ENCODE measurements at places on chromosomes 16 and 17.

DNA sequence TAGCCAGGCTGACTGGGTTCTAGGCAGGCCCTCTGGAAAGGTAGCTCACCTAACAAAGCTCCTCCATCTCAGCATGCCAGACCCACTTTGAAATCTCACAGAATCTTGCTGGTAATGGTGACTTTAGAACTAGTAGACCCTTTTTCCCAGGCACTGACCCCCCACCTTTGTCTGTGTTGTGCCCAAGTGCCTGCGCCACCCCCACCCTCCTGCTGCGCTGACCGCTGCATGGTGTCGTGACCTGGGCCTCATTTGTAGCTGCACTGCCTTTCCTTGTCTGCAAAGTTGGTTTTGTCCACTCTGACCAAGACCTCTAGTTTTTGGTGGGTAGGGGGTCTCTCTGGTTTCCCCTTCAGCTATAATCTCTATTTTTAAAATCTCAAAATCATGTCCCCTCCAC is 6.8 kb downstream of the ATXN1L start:
- DNase-seq = no peak

DNA sequence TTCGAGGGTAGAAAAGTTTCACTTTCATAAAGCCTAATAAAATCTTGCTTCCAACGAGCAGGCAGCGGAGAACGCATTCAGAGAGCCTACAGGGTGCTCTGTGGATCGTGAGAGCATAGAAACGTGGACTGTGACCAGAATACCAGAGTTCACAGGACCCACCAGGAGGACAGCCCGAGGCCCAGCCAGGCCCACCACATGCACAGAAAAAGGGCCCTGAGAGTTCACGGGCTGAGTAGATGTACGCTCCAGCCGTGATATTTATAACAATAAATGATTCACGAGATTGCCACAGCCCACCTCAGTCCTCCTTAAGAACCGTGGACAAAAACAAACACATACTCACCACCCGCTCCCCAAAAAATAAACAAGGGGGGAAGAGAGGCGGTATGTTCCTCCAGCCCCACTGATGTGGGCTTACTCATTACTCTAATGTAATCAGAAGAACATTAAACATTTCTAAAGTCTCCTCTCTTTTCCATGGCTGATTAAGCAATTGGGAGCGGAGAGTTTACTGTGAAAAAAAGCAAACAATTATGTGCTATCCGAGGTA is 207.2 kb downstream of the C16orf78 start:
- no peak for DNase-seq

DNA sequence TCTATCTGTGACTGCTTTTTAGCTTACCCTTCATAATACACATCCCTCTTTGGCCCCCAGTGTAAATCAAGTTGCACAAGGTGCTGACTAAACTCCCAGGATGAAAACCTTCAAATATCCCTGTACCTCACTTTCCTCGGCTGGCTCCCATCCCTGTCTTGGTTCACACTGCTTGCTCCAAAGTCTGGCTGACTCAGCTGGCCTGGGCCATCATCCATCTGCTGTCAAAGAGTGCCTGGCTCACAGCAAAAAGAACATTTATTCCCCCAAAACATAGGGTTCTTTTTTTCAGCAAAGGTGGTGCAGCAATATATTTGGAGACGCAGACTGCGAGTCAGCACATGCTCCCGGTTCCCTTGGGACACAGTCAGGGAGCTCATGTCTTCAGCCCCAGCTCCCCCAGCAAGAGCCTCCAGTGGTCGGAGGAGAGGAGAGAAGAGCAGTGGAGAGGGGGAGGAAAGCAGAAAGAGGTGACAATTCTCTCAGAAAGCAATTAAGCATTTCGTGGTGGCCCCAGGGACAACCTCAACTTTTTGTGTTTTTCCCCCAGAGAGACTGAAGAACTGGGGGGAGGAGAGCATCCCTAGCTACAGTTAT is 26.1 kb downstream of the GPR142 start:
- no peak for DNase-seq

DNA sequence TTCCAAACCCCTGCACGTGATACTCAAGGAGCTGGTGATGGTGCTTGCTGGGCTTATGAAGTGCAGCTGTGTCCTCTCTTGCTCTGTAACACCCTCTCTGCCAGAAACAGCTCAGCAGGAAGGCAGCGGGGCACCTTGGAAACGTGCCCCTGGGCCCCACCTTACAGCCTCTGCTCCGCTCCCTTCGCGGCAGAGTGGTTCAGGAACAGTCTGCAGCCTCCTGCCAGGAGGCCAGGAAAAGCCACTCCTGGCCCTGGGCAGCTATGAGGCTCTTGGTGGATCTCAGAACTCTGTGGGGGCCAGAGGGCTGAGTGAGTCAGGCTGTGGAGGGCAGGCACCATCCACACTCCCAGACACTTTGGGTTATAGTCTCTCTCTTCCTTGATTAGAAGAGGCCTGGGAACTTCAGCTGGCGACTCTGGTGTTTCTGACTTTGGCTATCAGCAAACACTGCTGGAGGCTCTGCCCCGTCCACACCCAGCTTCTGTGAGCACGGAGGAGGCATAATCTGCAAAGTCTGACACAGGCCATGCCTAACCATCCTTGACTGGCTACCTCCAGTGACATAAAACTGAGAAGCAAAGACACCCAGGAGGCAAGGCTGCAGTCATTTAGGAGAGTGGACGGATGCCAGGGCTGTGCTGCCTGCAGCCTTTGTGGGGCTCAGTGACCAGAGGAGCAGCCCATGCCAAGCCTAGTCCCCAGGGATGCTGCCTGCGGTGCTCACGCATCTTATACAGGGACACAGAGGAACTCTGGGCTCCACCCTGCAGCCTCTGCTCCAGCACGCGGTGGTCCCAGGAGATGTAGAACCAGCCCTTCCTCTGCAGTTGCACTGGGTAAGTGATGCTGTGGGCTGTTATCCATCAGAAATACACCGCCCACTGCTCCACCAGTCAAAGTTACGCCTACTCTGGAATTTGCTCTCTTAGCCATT is 65.3 kb downstream of the METRNL start:
- DNase-seq = no peak

GRCh38 chr16:50338371-50339231 is 30.2 kb downstream of the BRD7 start:
- peak; percentile 16 for DNase-seq

DNA sequence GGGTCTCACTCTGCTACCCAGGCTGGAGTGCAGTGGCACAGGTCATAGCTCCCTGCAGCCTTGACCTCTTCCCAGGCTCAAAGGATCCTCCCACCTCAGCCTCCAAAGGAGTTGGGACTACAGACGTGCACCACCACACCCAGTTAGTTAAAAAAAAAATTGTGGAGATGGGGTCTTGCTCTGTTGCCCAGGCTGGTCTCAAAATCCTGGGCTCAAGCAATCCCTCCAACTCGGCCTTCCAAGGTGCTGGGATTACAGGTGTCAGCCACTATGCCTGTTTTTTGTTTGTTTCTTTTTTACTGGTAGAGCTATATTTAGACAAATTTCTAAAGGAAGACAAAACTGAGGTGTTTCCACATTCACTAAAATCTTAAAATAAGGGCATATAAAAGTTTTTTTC is 1.7 kb downstream of the CMTR2 start:
- DNase-seq = no peak

GRCh38 chr16:61681124-61681523 is 355.1 kb downstream of the CDH8 start:
- no peak for DNase-seq

DNA sequence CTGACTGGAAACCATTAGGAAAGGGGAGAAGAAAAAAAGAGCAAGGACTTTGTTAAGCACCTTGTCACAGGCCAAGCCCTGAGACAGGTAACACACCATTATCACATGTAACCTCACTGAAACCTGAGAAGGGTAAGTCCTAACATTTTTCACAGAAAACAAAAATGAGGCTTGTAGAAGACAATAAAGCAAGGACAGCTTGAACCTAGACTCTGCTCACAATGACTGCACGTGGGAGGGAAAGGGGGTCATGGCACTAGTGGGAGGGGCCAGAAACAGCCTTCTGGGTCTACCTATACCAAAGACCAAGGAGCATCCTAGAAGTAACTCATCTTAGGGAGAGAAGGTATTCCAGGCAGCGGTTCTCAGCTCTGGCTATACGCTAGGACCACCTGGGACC is 7.5 kb downstream of the TK2 start:
- DNase-seq = no peak

GRCh38 chr16:84929421-84930297 is 81.7 kb downstream of the ZDHHC7 start:
- DNase-seq = no peak

DNA sequence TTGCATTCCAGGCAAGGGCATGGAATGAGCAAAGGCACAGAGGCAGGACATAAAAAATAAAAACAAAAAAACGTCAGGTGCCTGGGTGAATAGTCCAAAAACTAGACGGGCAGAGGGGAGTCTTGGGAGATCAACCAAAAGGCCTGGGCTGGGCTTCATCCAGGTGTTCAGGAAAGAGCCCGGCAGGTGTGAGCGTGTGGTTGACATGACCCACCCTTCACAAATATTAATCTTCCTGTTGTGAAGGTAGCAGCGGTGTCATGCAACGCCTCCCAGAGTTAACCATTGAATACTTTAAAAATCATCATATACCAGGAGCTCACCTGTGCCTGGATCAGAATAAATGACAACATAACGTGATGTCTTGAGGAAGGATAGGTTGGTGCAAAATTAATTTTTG is 90.6 kb downstream of the USP22 start:
- no peak for DNase-seq

DNA sequence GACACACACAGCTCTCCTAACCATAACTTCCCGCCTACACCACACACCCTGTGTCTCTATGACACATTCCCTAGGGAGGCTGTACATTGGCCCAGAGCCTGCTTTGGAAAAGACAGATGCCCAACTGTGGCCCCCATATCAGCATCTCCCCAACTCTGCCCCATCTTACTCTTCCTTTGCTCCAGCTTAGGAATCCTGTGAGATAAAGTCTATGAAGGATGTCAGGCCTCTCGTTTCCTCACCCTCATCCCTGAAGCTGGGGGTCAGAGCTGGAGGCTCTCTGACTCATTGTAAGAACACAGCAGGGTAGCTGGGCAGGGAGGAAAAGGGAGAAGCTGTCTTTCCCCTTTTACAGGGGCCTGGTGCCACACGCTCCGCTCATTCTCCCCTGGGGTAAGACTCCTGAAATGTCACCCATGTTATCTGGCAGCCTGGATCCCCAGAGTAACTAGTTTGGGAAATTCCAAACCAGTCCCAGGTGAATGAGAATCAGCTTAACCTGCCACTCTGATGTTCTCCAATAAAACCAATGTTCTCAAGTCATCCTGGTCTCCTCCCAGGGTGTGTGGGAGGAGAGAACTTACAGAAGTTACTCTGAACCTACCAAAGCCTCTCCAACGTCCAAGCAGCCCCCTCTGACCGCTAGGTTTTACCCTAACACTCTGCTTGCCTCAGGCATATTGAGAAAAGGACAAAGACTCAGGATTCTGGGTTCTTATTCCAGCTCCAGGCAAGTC is 2.8 kb downstream of the RAPGEFL1 start:
- DNase-seq = no peak

GRCh38 chr17:48542114-48542656 is 2.7 kb downstream of the HOXB2 start:
- peak; percentile 33 for DNase-seq

- DNase-seq = no peak
These were observed 395.2 kb upstream of the TOM1L1 start for GRCh38 chr17:54505404-54505803.

DNA sequence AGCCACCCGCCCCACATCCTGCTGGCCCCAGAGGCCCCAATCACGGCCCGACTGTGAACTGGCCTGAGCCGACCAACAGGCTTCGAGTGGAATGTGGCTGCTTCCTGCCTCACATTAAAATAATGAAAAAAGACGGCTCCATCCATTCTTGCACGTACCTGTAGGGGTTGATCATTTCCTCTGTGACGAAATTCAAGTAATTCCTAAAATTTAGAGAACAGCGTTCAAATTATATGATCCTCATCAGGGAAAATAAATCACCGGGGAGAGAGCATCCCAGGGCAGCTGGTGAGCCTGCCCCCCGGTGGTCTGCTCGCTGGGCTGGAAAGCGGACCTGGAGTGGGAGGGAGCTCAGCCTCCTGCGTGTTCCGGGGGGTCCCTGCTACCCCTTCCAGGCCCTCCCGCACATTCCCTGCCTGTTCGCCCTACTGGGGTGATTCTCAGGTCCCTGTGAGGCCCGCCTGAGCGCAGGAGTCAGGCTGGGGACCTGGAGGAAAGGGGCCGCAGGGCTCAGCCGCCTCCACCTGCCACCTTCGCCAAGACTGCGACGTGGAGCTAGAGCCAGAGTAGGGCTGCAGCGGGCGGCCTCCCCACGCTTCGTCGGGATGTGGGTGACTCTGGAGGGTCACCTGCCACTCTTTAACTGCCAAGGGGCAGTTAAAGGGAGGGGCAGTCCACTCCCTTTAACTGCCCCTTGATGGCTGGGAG is 28.9 kb downstream of the SLC7A5 start:
- DNase-seq = no peak

GRCh38 chr17:31400481-31400950 is 9.0 kb downstream of the RAB11FIP4 start:
- no peak for DNase-seq

GRCh38 chr17:28747051-28747691 is 3.4 kb downstream of the TRAF4 start:
- DNase-seq = no peak
